ENCODE measurements at places on chromosomes 2 and 18.

DNA sequence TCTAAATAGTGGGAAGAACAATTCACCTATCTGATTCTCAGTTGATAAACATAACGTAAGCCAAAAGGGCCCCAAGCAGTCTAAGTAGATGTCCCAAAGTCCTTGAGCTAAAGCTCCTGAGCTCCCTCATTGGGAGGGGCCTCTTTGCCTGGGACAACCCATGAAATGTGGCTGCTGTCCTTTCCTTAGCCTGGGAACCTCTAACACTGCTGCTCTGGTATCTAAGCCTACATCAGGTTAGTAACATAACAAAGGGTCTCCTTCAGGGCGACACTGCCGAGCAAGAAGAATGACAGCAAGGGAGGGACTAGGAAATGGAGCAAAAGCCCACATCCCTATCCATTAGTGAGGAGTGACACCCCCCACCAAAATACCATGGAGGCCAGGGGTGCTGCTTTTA lies 98.3 kb downstream of the MAPRE2 start:
- no peaks in the 10 kb centered on the region for H3K36me3 ChIP-seq
- no peaks in the 10 kb centered on the region for H3K4me1 ChIP-seq
- H3K27me3 ChIP-seq, result no peaks in the 10 kb centered on the region
- no peak for DNase-seq
- no peak overlapping the region for H3K4me3 ChIP-seq

GRCh38 chr2:71681626-71682025 lies 228.3 kb downstream of the DYSF start:
- DNase-seq, result peak; percentile 14
- H3K27ac ChIP-seq, result no peak overlapping the region
- H3K36me3 ChIP-seq, result no peaks in the 10 kb centered on the region
- H3K27me3 ChIP-seq, result no peaks in the 10 kb centered on the region

GRCh38 chr2:202237787-202238233 lies 587 bp downstream of the SUMO1 start:
- H3K27me3 ChIP-seq, result no peaks in the 10 kb centered on the region
- no peaks in the 10 kb centered on the region for H3K36me3 ChIP-seq
- peaks cover 8% of the 10 kb centered on the region for H3K4me1 ChIP-seq
- H3K4me3 ChIP-seq, result peak overlapping the region; percentile 54
- peak overlapping the region; percentile 93 for H3K27ac ChIP-seq

- H3K36me3 ChIP-seq, result no peaks in the 10 kb centered on the region
- DNase-seq, result no peak
- no peak overlapping the region for H3K4me3 ChIP-seq
- peaks cover 2% of the 10 kb centered on the region for H3K4me1 ChIP-seq
- H3K27me3 ChIP-seq, result no peaks in the 10 kb centered on the region
- H3K27ac ChIP-seq, result no peak overlapping the region
These were observed 21.8 kb upstream of the CNRIP1 start for GRCh38 chr2:68341583-68341982.

- H3K36me3 ChIP-seq, result no peaks in the 10 kb centered on the region
- DNase-seq, result no peak
- H3K27me3 ChIP-seq, result no peaks in the 10 kb centered on the region
- no peak overlapping the region for H3K4me3 ChIP-seq
These were observed 31.8 kb downstream of the CYRIA start for GRCh38 chr2:16633621-16634430.

Data from Caco-2 (cell line).